Progenitor cell of endocrine pancreas (in vitro differentiated cells): ENCODE measurements at places on chromosomes 4 and X. TPM values are rescaled to one million over a fixed set of nuclear protein-coding genes. Genes with fewer than 3 reads are reported as not detected.

DNA sequence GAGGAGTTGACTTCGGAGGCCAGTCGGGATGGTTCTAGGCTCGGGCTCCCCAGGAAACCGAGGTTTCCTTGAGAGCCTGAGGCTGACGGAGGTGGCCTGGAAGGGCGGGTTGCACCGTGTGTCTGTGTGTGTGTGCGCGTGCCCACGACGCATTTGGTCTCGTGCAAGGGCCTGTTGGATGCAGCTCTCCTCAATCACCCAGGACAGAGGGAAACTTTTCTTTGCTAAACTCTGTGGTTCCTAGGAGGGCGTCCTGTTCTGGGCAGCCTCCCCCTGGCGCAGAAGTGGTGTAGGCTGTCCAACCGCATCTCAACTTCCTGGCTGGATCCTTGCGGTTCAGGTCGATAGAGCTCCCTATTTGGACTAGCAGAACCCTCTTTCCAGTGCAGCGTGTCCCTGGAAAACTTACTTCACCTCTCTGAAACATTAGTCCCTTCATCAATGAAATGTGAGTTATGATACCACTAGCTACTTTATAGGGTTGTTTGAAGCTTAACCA lies 973 bp downstream of the STK32B start:
- no peak for DNase-seq

GRCh38 chrX:12974305-12974795 lies 560 bp upstream of the TMSB4X start:
- no peak for DNase-seq

DNA sequence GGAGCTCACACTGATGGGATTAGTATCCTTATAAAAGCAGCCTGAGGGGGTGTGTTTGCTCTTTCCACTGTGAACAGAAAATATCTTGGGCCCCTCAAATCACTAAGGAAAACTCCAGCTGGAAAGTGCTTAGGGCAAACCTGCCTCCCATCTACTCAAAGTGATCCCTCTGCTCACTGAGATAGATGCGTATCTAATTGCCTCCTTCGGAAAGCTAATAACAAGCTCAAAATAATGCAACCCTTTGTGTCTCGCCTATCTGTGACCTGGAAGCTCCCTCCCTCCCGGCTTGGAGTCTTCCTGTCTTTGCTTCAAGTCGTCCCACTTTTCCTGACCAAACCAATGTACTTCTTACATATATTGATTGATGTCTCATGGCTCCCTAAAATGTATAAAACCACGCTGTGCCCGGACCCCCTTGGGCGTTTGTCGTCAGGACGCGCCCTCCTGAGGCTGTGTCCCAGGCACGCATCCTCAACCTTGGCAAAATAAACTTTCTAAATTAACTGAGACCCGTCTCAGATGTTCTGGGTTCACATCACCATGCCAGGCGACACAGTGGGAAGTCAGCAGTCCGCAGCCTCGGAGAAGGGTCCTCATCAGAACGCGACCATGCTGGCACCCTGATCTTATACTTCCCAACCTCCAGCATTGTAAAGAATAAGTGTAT lies 34.1 kb upstream of the SORCS2 start:
- no peak for DNase-seq

DNA sequence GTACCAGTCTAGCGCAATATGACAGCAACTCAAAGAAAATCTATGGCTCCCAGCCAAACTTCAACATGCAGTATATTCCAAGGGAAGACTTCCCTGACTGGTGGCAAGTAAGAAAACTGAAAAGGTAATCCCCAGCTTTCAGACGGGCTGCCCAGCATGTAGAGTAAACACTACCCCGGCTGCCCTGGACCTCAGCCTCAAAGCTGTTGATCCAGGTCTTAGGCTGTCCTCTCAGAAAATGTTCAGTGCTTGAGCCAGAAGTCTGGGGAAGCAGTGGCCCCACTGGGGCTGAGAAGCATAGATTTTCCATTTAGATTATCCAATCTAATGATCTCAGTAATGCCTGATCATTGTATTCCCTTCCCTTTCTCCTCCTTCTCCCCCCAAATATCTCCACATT lies 21.9 kb downstream of the BMX start:
- no peak for DNase-seq

Gene PRRG1
- total RNA-seq: 1.7 and 2.5 TPM in 2 replicates

GRCh38 chr4:123462007-123462406 lies 65.4 kb downstream of the SPRY1 start:
- DNase-seq: no peak

Gene CLDN2
- 1.2 and 1.6 TPM in 2 replicates for total RNA-seq

Gene CITED1
- 1.1 and 2.0 TPM in 2 replicates for total RNA-seq
